Globus pallidus (tissue), 1 donor: ENCODE measurements at places on chromosomes 5 and 9.

- DNase-seq, result no peak
Observed at GRCh38 chr5:43993634-43994351, 390.8 kb downstream of the NNT start.

DNA sequence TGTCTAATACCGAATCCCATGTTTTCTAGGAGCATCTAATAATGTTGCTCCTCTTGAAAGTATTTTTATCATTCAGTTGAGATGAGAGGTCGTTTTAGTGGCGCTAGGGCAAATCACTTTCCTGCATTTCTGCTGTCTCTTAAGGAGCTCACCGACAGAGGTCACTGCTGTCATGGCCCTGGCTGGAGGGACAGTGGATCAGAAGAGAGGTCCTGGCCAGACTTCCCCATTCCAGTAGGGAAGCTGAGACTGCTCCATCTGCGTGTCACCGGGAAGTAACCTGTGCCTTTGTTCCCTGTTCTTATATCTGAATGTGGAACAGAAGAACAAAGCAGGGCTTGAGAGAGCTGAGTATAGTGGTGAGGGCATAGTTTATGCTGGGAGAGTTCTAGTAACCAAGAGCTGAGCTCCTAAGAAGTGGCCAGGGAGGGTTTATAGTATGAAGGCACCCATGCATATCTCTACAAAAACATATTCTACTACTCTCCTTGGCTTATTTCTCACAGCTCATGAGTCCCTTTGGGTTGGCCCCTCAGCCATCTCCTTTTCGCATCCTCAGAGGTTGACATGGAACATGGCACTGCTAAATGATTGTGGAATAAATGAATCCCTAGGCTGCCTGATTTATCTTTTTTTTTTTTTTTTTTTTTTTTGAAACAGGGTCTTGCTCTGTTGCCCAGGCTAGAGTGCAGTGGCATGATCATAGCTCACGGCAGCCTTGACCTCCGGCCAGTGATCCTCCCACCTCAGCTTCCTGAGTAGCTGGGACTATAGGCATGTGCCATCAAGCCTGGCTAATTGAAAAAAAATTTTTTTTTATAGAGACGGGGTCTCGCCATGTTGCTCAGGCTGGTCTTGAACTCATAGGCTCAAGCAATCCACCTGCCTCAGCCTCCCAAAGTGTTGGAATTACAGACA lies 27.2 kb downstream of the ATP6V0E1 start:
- DNase-seq, result peak; percentile 73

GRCh38 chr5:58635416-58635815 lies 52.5 kb downstream of the RAB3C start:
- DNase-seq, result no peak

- no peak for DNase-seq
Observed at GRCh38 chr5:133142782-133143181, 91.0 kb downstream of the HSPA4 start.
